Stimulated activated CD8-positive, alpha-beta memory T cell treated with anti-CD3 and anti-CD28 coated beads, Interleukin-4, amount 100 ng/mL, for 4 hours (primary cell): ENCODE measurements at places on chromosomes 5 and 9.

- DNase-seq, result no peak
Observed at GRCh38 chr9:110590816-110591215, 11.3 kb upstream of the SVEP1 start.

- no peak for DNase-seq
Observed at GRCh38 chr5:141155540-141156374, 5.9 kb downstream of the PCDHB6 start.

DNA sequence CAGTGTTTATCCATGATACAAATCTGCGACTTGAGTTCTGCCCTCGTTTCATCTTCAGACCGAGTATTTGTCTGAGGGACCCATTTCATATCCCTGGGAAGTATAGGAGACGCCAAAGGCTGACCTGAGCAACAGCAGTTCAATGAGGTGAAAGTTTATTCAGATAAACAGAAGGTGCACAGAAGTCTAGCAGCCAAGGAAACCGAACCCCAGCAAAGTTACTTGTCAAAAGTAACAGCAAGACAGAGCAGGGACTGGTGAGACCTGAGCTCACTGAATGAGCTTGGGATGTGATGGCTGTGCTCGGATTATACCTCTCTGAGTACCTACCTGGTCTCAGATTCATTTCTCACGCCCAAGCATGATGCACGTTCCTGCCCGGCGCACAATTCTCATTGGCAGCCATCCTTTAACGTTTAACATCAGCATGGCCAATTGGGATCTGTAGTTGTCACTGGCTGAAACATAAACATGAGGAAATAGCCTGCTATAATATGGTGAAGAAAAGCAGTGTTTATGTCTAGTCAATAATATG lies 599 bp downstream of the LYRM7 start:
- DNase-seq, result no peak

DNA sequence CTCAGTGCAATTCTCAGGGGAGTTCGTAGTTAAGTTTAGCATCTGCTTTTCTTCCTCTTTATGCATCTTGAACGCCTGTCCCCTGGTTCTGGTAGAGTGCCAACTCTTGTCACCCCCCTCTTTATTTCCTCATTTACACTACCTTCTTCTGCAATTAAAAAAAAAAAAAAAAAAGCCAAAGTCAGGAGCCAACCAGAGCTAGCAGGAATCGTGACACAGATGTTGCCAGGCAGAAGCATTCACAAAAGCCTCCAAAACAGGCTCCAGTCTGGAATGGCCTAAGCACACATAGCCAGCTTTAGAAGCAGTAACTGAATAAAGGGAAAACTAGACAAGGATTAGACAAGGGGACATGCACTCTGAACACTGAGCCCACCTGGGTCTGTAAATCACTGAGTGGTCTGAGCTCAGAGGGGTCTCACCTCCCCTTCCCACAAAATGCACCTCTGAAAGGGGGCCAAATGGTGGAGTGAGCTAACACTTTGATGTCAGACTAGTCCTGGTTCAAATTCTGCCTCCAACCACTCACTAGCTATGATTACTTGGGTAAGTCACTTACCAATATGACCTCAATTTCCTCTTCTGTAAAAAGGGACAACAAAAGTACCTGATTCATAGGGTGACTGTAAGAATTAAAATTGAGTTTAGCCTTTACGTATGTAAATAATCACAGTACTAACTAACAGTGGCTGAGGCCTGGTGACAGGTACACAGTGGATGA lies 2.0 kb downstream of the CD74 start:
- DNase-seq, result no peak

DNA sequence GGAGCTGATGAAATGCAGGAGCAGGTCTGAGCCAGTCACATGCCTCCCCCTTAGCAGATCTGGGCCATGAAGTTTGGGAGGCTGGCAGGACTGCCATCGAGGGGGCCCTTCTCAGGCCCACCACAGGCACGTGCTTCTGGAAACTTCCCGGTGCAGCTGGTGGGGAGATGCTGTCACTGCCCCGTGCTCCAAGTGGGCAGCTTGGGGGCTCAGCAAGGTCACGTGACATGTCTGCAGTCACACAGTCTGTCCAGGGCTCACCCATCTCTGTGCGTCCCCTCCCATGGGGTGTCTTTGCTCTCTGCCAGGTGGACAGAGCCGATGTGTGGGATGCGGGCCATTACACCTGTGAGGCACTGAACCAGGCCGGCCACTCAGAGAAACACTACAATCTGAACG lies 79.4 kb upstream of the ASS1 start:
- DNase-seq, result no peak

- DNase-seq, result no peak
Observed at GRCh38 chr5:179121667-179122111, 61.5 kb downstream of the ZNF354C start.

DNA sequence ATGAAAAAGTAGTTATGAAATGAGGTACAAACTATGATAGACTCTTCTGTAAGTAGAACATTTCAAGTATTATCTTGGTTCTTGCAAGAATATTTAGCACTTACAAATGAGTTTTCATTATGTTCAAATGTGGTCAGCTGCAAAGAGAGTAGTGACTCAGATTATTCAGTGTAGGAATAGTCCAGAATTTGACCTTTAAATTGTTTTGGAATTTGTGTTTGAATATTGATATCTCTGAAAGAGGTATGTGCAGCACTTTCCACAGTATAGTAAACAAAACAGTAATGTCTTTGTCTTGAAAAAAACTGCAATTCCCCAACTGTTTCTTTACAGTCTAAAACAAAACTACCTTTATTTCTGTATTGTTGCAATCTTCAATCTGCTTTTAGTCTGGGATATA lies 56.1 kb downstream of the WDR70 start:
- no peak for DNase-seq

- no peak for DNase-seq
Observed at GRCh38 chr5:177414481-177414880, 5.1 kb upstream of the F12 start.

DNA sequence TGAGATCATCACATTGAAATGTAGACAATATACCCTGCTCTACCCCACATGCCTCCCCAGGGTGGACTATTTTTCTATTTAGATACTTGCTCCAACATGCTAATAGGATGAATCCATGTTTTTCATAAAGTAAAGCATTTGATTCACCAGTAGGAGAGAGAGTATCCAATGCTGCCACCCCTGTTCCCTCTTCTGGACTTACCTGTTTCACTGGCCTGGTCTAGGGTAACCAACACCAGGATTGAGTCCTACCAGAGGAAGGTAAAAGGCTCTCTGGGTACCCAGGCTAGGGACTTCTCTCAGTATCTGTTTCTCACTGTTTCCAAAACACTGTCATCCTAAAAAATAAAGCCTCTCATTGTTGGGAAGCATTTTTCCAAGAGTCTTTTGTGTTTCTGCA lies 30.2 kb upstream of the GABRP start:
- DNase-seq, result no peak

DNA sequence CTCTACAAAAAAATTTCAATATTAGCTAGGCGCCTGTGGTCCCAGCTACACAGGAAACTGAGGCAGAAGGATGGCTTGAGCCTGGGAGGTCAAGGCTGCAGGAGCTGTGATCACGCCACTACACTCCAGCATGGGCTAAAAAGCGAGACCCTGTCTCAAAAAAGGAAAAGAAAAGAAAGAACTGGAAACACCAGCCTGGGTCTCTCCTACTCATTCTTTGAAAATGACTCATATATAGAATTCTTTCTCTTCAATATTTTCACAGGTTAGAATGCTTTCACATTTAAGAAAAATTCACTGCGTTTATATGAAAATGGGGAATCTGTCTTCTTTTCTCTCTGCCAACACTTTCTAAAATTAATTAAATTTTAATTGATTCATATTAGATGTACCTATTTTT lies 115.6 kb downstream of the TRPM6 start:
- DNase-seq, result no peak
